Glutamatergic neuron (in vitro differentiated cells): ENCODE measurements at places on chromosomes 5 and 9. TPM values are rescaled to one million over a fixed set of nuclear protein-coding genes. Genes with fewer than 3 reads are reported as not detected.

DNA sequence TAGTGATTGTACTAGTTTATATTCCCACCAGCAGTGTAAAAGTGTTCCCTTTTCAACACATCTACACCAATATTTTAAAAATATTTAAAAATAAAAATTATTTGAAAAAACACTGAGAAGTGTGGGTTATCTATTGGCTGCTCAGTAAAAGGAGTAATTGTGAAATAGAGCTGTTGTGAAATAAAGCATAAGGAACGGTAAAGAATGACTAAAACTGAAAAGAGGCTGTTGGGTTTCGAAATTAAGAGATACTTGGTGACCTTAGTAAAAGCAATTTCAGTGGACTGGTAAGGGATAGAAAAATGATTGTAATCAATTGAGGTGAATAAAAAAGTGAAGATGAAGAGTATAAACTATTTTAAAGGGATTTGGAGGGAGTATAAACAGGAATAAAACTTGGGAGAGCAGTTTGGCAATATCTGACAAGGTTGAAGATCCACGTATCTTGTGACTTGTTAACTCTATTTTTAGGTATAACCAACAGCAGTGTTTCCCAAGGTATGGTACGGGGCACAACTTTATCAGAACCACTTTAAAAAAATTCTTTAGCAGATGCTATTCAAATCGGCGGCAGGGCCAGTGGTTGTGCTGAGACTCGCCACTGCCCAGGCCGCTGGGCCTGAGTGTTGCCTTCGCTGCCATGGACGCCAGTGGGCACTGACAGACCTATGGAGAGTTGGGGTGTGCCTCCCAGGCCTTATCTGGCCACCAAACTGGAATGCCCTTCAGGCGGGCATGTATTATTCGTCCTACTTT lies 63.3 kb downstream of the TMEM38B start:
- no peak overlapping the region for H3K27ac ChIP-seq
- no peak for DNase-seq
- no peaks in the 10 kb centered on the region for H3K4me1 ChIP-seq
- H3K4me3 ChIP-seq: no peak overlapping the region

PLK2 gene
- total RNA-seq: 7.8 TPM

GRCh38 chr5:21784487-21784886 lies 1068.7 kb downstream of the CDH12 start:
- no peak for DNase-seq
- H3K36me3 ChIP-seq: peaks cover 11% of the 10 kb centered on the region
- H3K27me3 ChIP-seq: no peaks in the 10 kb centered on the region
- H3K27ac ChIP-seq: no peak overlapping the region
- H3K4me1 ChIP-seq: peaks cover 9% of the 10 kb centered on the region

ADAMTS16 gene
- total RNA-seq: 4.8 TPM

PTGR1 gene
- total RNA-seq: 23.4 TPM
